ENCODE measurements at places on chromosomes 7 and 10.
A peak's percentile ranks its signal among the peaks of the same experiment; 100 is the strongest.

DNA sequence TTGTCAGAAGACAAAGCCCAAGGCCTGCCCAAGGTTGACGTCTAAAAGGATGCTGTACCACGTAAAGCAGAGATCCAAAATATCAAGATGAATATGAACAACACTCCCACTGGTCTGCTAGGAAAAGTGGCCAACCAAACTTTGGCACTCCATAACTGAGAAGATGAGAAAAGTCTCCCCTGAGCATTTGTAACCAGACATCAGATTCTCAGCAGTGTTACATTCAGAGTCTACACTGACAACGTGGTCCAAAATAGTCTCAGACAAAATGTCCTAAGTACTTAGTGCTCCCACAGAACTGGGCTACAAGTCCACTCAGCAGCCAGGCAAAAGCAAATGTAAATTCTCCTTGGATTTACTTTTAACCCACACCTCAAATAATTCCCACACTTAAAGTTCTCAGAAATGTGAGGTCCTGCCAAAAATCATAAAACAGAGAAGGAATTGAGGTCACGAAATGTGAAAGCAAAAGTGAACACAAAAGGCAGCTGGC, 185.1 kb upstream of the NOBOX start:
- DNase-seq: no peak

- no peak for DNase-seq
These were observed 43.4 kb upstream of the HECTD2 start for GRCh38 chr10:91366704-91367103.

GRCh38 chr10:6299234-6299633, 96.5 kb downstream of the PFKFB3 start:
- peak; percentile 86 for DNase-seq

DNA sequence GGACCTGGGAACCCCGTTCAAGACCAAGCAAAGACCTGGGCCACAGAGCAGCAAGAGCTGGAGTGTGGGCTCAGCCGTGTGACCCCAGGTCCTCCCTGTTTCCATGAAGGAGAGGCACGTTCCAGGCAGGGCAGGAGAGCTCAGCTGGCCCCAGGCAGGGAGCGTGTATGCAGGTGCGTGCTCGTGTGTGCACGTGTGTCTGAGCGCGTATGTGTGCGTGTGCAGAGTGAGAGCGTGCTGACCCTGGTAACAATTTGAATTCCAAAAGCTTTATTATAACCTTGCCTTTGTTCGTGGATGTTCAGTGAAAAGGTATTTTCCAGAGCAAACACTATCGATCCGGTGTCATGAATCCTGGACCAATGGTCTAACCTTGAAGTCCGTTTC, 54.6 kb downstream of the FOXL3 start:
- DNase-seq: no peak

DNA sequence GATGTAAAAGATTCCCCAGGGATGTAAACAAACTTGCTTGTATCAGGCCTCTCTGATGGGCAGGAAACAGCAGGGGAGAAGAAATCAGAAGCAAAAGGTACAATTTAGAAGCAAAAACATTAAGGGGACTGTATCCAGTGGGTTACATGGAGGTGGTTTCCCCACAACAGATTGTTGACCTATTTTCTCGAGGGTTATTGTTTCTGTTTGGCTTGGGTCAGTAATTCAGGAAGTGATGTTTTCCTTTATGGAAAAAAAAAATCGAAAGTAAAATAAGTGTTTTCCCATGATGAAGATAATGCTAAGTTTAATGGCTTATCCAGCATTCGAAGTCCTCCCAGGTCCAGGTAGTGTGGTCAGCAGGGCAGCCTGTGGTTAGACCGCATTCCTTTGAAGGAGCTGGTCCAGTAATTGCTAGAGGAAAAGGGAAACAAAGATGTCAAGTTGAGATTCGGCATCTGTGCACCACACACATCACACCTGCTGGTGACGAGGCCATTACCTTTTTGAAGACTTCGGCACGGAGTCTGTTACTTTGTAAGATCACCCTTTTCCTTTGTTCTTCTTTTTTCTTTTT, 37.3 kb upstream of the ADAM12 start:
- DNase-seq: no peak

- DNase-seq: no peak
These were observed 421.3 kb upstream of the NUPR2 start for GRCh38 chr7:56537477-56537876.

GRCh38 chr7:152052771-152053170, 27.3 kb downstream of the GALNT11 start:
- no peak for DNase-seq

- no peak for DNase-seq
These were observed 217.1 kb downstream of the IPMK start for GRCh38 chr10:58050575-58050974.

GRCh38 chr7:149010451-149010850, 17.9 kb downstream of the PDIA4 start:
- no peak for DNase-seq

GRCh38 chr10:73650537-73651331, 5.1 kb downstream of the SYNPO2L start:
- DNase-seq: no peak

DNA sequence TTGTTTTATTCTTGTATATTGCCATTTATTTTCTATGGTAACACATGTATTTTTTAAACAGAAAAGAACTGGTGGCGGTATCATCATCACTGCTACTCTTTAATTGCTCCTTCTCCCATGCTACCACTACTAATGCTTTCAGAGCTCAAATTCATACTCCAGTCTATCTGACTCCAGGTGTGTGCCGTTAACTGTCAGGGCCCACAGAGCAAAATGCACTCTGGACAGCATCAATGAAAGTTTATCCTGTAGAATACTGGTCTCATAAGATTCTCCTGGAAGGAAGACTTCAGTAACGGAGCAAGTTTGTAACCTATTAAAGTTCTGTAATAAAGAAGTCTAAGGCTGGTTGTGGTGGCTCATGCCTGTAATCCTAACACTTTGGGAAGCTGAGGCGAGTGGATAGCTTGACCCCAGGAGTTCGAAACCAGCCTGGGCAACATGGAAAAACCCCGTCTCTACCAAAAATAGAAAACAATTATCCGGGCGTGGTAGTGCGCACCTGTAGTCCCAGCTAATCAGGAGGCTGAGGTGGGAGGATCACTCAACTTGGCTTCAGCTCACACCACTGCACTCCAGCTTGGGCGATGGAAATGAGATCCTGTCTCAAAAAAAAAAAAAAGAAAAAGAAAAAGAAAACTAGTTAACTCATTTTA, 18.4 kb downstream of the ZNRF2 start:
- no peak for DNase-seq

DNA sequence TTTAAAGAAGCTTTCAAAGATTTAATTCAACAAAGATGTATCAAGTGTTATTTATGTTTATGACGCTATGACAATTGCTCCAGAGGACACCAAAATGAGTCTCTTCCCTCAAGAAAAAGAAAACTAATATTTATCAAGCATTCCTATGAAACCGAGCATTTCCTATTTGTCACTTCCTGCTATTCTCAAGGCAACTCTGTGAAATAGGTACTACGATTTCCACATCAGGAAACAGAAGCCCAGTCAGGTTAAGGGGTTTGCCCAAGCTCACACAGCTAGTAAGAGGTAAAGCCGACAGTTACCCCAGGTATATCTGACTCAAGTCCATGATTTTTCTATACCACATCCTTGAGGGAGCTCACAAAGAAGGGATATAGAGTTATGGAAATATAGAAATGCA, 85.9 kb downstream of the TRIL start:
- no peak for DNase-seq

DNA sequence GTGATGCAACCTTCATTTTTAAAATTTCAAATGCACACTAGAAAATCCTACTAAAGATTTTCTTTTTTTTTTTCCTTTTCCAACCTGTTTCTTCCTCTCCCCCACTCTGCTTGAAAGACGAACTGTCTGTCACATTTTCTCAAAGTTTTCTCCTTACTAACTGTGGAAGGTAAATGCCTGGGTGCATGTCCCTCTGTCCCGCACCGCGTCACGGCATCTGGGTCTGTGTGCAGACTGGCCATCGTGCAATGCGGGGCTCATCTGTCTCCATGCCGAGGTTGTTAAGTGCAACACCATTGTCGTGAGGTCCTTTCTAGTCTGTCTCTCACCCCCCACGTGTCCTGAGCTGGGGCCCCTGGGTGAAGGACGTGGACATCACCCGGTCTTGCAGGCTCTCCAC, 28.4 kb downstream of the PFKFB3 start:
- no peak for DNase-seq

GRCh38 chr7:40301486-40302068, 166.8 kb downstream of the SUGCT start:
- no peak for DNase-seq

GRCh38 chr7:127708788-127709187, 56.8 kb downstream of the SND1 start:
- peak; percentile 82 for DNase-seq

- DNase-seq: no peak
These were observed 18.0 kb downstream of the CALU start for GRCh38 chr7:128757203-128757602.

- DNase-seq: no peak
These were observed 499.3 kb downstream of the GLRX3 start for GRCh38 chr10:130635528-130635927.

DNA sequence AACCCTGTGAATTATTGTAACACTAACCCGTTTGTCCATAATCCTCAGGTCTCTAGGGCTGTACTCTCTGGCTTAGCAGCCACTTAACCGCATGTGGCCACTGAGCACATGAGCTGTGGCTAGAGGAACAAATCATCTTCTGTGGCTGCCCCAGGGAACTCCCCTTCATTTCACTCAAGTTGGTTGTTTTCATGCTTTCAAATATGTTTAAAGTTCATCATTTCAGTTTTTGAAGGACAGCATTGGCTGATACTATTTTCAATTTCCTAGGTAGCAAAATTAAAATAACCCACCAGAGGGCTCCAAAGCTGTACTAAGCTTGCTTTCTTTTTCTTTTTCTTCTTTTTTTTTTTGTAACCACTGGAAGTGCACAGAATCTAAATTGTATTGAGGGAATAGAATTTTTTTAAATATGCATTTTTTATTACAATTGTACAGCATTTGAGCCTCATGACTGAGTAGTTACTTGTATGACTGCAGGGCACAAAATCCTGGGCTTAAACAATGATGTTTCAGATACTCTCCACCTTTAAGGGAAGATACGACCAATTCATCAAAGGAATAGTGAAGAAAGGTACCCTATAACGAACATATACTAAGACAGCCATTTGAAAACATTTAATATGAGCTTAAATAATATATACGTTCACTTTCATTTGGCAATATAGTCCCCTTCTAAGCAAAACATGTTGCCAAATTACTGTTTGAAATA, 38.6 kb downstream of the MRC1 start:
- no peak for DNase-seq

DNA sequence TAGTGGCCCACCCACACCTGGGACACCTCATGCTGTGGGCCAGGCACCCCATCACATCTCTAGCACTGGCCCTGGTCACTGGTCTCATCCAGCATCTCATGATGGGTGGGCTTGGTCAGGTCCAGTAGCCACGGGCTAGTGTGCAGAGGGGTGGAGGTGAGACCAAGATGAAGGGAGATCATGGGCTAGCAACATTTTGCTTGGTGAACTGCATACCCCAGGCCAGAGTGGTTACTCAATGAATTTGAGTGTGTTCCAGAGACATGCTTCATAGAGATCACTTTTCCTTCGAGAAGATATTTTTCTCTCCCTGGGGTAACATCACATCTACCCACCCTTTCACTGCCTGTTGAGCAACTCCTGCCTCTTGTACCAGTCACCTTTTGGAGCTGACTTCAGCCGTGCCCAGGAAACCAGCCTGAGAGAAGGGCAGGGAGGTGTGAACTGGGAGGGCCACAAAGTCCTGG, 44.2 kb downstream of the MINDY4 start:
- no peak for DNase-seq

DNA sequence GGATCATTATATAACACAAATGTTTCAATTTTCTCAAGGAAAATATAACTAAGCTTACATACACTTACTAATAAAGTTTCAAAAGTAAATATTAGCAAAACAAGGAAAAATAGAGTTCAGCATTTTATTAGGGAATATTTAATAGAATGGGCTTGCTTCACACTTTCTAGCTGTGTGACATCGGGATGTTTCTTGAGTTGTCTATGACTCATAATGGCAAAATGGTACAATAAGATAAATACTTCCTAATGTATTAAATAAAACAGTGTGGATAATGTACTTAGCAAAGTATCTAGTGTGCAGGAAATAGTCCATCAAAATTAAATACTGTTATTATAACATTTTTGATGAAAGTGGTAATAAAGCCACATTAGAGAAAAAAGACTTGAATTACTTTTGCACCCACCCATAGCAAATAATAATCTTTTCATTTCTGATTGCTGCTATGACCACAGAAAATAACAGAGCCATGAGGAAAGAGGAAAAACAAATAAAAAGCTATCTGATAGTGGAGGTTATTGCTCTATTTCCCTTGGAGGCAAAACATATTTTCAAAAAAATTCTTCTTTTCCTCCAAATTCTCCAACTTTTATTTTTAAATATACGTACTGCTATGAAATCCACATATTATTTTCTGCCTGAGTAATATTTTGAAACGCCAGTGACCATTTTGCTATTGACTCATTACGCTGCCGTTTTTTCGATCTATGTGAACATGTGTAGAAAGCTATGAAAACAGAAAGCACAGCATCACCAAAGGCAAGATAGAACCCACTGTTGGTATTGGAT, 272.9 kb upstream of the KLF6 start:
- DNase-seq: no peak

DNA sequence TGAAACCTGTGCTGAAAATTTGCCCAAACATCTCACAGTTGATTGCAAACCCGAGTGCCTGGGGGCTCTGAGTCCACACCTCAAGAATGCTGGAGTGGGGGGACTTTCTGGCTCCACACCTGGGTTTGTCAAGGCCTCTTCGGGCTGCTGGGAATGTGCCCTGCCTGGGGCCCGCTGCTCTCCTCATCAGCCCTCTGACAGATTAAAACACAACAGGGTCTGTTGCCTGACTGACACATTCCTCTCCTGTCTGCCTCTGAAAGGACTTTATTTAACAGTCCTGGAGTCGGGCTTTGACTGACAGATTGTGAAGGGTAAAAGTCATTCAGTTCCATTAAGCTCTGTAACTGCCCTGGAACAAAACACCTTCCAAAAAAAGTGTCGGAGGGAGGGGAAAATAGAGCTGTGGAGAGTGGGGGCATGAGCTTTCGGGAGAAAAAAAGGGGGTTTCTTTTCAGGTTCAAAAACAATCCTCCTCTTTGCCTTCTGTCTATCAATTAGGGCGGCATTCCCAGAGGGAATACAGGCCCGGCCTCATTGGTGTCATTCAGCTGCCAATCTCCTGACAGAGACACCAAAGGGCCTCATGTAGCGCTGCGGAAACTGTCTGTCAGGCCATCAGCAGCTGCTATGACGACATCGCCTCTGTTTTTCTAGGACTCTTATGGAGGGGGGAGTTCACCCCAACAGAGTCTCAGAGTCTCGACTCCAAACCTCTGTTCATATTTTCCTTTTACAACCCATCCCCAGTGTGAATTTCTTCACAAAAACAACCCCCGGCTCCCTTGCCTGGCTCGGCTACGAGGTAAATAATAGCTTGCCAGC, 398.8 kb upstream of the NFE2L3 start:
- DNase-seq: no peak

GRCh38 chr10:420154-421121, 269.0 kb downstream of the DIP2C start:
- DNase-seq: no peak

GRCh38 chr7:48782511-48782910, 141.8 kb upstream of the CDC14C start:
- no peak for DNase-seq

- DNase-seq: no peak
These were observed 991 bp downstream of the ANKRD61 start for GRCh38 chr7:6032167-6032566.

GRCh38 chr7:311131-311680, 21.2 kb downstream of the FOXL3 start:
- no peak for DNase-seq
